Activated T-cell treated with anti-CD3 and anti-CD28 coated beads, Interleukin-2, amount 50 U/mL, for 72 hours (primary cell): ENCODE measurements at places on chromosomes 13 and 19. TPM values are rescaled to one million over a fixed set of nuclear protein-coding genes. Genes with fewer than 3 reads are reported as not detected.

OR7D2 gene
- total RNA-seq = 0.24 TPM

FKRP gene
- 15.1 TPM for total RNA-seq

BEST2 gene
- total RNA-seq = not detected

- H3K4me3 ChIP-seq = peak overlapping the region; percentile 64
- peaks cover 20% of the 10 kb centered on the region for H3K36me3 ChIP-seq
- no peaks in the 10 kb centered on the region for H3K27me3 ChIP-seq
- DNase-seq = peak; percentile 41
- peak overlapping the region; percentile 4 for H3K27ac ChIP-seq
Observed at GRCh38 chr19:50003810-50004419, 21.3 kb downstream of the VRK3 start.

- H3K4me1 ChIP-seq = no peaks in the 10 kb centered on the region
- H3K4me3 ChIP-seq = no peak overlapping the region
- no peaks in the 10 kb centered on the region for H3K36me3 ChIP-seq
- no peak overlapping the region for H3K27ac ChIP-seq
Observed at GRCh38 chr13:92224052-92224821, 825.8 kb downstream of the GPC5 start.

COQ8B gene
- total RNA-seq = 45.4 TPM

PSG5 gene
- total RNA-seq = not detected

DNA sequence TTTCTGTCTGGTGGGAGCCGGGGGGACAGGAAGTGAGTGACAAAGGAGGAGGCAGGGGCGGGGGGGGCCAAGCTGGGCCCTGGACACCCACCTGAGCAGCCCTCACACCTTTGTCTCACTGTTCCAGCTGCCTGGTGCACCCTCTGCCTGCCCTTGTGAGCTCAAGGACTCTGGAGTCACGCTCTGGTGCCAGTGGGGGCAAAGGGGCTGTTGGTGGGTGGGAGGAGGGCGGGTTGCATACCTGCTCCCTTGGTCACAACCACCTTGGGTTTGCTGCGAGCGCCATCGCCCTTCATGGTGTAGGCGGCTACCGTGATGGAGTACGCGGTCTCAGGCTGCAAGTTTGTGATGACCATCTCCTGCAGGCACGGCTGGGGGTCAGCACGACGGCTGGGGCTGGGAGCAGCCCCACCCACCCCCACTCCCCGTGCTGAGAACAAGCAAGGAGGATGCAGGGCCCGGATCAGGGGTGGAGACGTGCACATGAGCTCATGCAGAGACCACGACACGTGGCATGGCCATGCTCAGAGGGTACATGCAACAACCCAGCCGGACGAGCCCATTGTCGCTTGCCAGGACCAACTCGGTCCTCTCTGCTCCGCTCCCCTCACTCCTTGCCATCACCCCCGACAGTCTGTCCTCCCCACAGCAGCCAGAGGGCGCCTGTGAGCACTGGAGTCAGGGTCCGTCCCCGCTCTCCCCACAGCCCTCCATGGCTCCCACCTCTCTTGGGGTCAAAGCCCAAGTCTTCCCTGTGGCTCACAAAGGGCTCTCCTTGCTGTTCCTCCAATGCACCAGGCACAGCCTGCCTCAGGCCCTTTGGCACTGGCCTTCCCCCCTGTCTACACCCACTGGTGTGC, 114.9 kb downstream of the PTPRS start:
- peaks cover 5% of the 10 kb centered on the region for H3K4me1 ChIP-seq
- DNase-seq = peak; percentile 15
- no peaks in the 10 kb centered on the region for H3K36me3 ChIP-seq
- H3K27me3 ChIP-seq = peaks cover 16% of the 10 kb centered on the region
- H3K4me3 ChIP-seq = no peak overlapping the region
- no peak overlapping the region for H3K27ac ChIP-seq

ZNF541 gene
- total RNA-seq = 0.96 TPM

ZNF729 gene
- total RNA-seq = not detected

CEACAM21 gene
- 41.7 TPM for total RNA-seq

DNA sequence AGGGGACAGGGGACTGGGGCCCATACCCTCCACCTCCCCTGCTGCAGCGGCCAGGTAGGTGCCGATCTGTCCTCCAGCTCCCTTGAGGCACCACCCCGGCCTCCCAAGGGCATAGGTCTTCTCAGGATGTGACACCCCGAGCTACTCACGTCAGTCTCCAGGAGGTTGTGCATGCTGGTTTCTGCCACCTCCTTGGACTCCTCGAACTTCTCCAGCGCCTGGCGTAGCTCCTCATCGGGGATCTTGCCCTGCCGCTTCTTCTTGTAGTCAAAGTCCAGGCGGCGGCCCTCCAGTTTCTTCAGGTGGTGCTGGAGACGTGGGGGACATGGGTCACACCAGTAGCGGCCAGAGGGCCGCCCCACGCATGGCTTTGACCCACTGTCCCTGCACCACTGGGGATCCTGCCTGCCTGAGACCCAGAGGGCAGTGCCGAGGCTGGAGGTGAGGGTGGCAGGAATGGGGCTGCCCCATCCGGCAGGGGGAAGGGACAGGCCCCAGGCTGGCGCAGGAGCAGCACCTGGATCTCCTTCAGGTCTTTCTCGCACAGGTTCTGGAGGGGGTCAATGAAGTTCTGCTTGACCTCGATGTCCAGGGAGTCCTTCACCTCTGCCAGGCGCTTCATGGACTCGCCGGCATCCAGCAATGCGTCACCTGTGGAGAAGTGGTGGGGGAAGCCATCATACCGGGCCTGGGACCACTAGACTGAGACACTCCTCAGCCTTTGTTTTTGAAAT, 20.4 kb downstream of the MPND start:
- H3K4me3 ChIP-seq = no peak overlapping the region
- H3K36me3 ChIP-seq = no peaks in the 10 kb centered on the region
- H3K27me3 ChIP-seq = no peaks in the 10 kb centered on the region
- H3K27ac ChIP-seq = no peak overlapping the region
- DNase-seq = no peak

- H3K4me3 ChIP-seq = no peak overlapping the region
- H3K27ac ChIP-seq = no peak overlapping the region
- no peaks in the 10 kb centered on the region for H3K4me1 ChIP-seq
- peaks cover 6% of the 10 kb centered on the region for H3K36me3 ChIP-seq
Observed at GRCh38 chr13:41746259-41746658, 214.7 kb downstream of the VWA8 start.

VN1R2 gene
- total RNA-seq = not detected

KLK3 gene
- total RNA-seq = not detected

- no peak for DNase-seq
- no peaks in the 10 kb centered on the region for H3K36me3 ChIP-seq
- H3K27ac ChIP-seq = no peak overlapping the region
- H3K4me1 ChIP-seq = no peaks in the 10 kb centered on the region
- no peaks in the 10 kb centered on the region for H3K27me3 ChIP-seq
Observed at GRCh38 chr13:33453936-33454335, 168.4 kb upstream of the STARD13 start.

- no peak overlapping the region for H3K27ac ChIP-seq
- H3K27me3 ChIP-seq = no peaks in the 10 kb centered on the region
- no peak overlapping the region for H3K4me3 ChIP-seq
- no peak for DNase-seq
- peaks cover 7% of the 10 kb centered on the region for H3K4me1 ChIP-seq
- H3K36me3 ChIP-seq = peaks cover 4% of the 10 kb centered on the region
Observed at GRCh38 chr13:49933511-49933910, 2.6 kb downstream of the SPRYD7 start.

RASL11A gene
- total RNA-seq = 7.3 TPM

DNA sequence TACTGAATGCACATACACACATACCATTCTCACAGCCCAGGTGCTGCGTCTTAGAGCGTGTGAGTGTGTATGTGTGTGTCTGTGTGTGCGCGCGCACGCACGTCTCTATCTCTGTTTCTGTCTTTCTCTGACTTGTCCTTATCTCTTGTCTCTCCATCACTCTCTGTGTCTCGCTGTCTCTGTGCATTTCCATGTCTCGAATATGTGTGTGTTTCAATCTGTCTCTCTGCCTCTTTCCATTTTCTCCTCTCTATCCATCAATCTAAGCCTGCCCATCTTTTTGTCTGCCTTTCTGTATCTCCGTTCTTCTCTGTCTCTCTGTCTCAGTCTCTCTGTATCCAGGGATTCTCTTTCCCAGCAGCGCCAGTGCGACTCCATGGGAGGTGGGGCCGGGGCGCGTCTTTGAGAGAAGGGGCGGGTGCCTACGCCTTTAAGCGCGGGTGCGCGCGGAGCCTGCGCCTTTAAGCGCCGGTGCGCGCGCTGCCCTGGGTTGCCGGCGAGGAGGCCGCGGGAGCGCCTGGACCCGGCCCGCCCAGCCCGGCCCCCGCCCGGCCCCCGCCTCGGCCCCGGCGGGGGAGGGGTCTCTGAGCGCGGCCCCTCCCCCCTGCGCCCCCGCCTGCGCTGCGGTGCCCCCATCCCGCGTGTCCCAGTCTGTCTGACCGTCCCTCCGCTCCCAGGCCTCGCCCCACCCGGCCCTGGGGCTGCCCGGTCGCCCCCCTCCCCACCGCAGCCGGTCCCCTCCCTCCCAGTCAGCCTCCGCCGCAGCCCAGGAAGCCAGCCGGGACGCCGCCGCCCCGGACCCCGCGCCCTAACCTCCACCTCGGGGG, at the start of gene LRFN3:
Gene LRFN3 (plus strand): TSS at position 464 of the 827 bp plus-strand sequence. CDS start 3,052 bp downstream, outside the sequence.
- DNase-seq = peak; percentile 73
- H3K27me3 ChIP-seq = no peaks in the 10 kb centered on the region
- H3K4me1 ChIP-seq = peaks cover 38% of the 10 kb centered on the region
- no peaks in the 10 kb centered on the region for H3K36me3 ChIP-seq
- peak within 1 kb of the TSS; percentile 93 for H3K27ac ChIP-seq

GRCh38 chr13:48264058-48264457, 31.1 kb downstream of the ITM2B start:
- H3K27me3 ChIP-seq = no peaks in the 10 kb centered on the region
- H3K4me1 ChIP-seq = peaks cover 47% of the 10 kb centered on the region
- no peak overlapping the region for H3K4me3 ChIP-seq
- peak overlapping the region; percentile 48 for H3K27ac ChIP-seq
- peaks cover 19% of the 10 kb centered on the region for H3K36me3 ChIP-seq

- no peak overlapping the region for H3K4me3 ChIP-seq
- H3K27me3 ChIP-seq = no peaks in the 10 kb centered on the region
- H3K27ac ChIP-seq = peak overlapping the region; percentile 46
- H3K4me1 ChIP-seq = no peaks in the 10 kb centered on the region
Observed at GRCh38 chr13:59829690-59830089, 334.0 kb downstream of the DIAPH3 start.

DNA sequence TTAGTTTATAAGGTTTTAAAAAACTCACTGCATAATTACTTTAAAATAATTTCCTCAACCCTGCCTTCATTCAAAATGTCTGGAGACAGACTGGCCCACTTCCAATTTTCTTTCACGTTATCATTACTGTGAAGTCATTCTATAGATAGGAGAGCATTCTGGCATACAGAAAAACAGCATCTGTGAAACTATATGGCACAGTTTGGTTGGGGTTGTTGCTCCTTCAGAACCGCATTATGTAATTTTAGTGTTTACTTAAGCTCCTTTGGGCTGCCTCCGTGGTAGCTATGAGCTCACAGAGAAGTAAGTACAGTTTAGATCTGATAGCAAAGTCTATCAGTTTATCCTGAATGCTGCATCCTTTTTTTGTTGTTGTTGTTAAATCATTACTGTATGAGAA, 104.3 kb downstream of the KCNRG start:
- peaks cover 2% of the 10 kb centered on the region for H3K36me3 ChIP-seq
- peaks cover 26% of the 10 kb centered on the region for H3K4me1 ChIP-seq
- no peak overlapping the region for H3K4me3 ChIP-seq
- DNase-seq = no peak
- H3K27me3 ChIP-seq = no peaks in the 10 kb centered on the region
- no peak overlapping the region for H3K27ac ChIP-seq

GRCh38 chr19:45471111-45471930, 3.5 kb downstream of the FOSB start:
- DNase-seq = no peak
- peaks cover 48% of the 10 kb centered on the region for H3K4me1 ChIP-seq
- no peak overlapping the region for H3K27ac ChIP-seq
- peaks cover 3% of the 10 kb centered on the region for H3K36me3 ChIP-seq

SMIM17 gene
- 0.35 TPM for total RNA-seq

FSD1 gene
- total RNA-seq = 17.1 TPM

ZNF418 gene
- 3.4 TPM for total RNA-seq

- H3K27ac ChIP-seq = peak overlapping the region; percentile 97
- H3K27me3 ChIP-seq = no peaks in the 10 kb centered on the region
- H3K36me3 ChIP-seq = peaks cover 24% of the 10 kb centered on the region
- DNase-seq = peak; percentile 43
Observed at GRCh38 chr19:39408392-39409207, 2.0 kb downstream of the ZFP36 start.

DNA sequence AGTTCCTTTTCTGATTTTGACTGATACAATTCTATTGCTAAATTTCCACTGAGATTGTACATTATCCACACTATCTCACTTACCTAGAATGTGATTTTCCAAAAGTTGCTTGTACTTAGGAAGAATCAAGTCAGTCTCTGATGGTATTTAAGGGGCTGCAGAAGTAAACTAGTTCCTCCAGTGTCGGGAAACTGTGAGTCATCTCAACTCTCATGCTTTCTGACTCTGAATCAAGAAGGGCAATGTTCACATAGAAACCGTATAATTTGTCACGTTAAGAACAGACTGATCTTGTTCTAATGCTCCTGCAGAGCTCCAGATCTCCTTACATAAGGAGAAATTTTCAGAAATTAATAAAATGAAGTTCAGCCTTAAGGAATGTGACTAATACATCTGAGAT, 369.3 kb downstream of the KLF5 start:
- no peak for DNase-seq
- H3K36me3 ChIP-seq = peaks cover under 1% of the 10 kb centered on the region
- peaks cover 6% of the 10 kb centered on the region for H3K4me1 ChIP-seq
- H3K27me3 ChIP-seq = peaks cover 6% of the 10 kb centered on the region
- peak overlapping the region; percentile 40 for H3K27ac ChIP-seq
- H3K4me3 ChIP-seq = no peak overlapping the region

DNA sequence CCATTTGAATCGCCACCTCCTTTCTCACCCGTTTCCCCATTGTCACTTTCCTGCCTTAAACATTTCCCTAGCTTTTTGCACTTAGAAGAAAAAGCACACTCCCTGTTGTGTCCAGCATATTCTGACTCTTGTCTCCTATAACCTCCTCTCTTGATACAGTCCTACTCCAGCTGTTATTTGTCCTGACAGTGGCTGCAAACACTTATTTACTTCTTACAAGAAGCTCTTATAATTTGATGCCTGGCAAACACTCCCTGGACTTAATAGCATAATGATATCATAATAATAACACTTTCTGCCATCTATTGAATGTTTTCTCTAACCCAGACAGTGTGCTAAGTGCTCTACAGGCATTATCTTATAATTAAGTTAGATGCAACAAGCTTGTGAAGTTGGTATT, 76.6 kb downstream of the DGKH start:
- no peak overlapping the region for H3K4me3 ChIP-seq
- no peaks in the 10 kb centered on the region for H3K27me3 ChIP-seq
- H3K27ac ChIP-seq = no peak overlapping the region
- peaks cover 6% of the 10 kb centered on the region for H3K4me1 ChIP-seq
- DNase-seq = no peak

GRCh38 chr19:367561-367960, 23.0 kb upstream of the MIER2 start:
- no peak for DNase-seq
- H3K27me3 ChIP-seq = peaks cover 13% of the 10 kb centered on the region
- no peaks in the 10 kb centered on the region for H3K36me3 ChIP-seq

GRCh38 chr13:110887597-110888333, 27.1 kb downstream of the ANKRD10 start:
- no peak overlapping the region for H3K4me3 ChIP-seq
- H3K36me3 ChIP-seq = peaks cover 2% of the 10 kb centered on the region
- no peak for DNase-seq
- no peak overlapping the region for H3K27ac ChIP-seq

- peaks cover 4% of the 10 kb centered on the region for H3K36me3 ChIP-seq
- peak overlapping the region; percentile 2 for H3K4me3 ChIP-seq
- no peaks in the 10 kb centered on the region for H3K27me3 ChIP-seq
- H3K4me1 ChIP-seq = peaks cover 70% of the 10 kb centered on the region
Observed at GRCh38 chr13:114151565-114152284, 19.3 kb upstream of the RASA3 start.

GRCh38 chr19:343941-344624, 513 bp downstream of the MIER2 start:
- H3K36me3 ChIP-seq = peaks cover 4% of the 10 kb centered on the region
- H3K4me1 ChIP-seq = peaks cover 55% of the 10 kb centered on the region
- H3K27ac ChIP-seq = peak overlapping the region; percentile 66
- H3K27me3 ChIP-seq = peaks cover 6% of the 10 kb centered on the region
- peak overlapping the region; percentile 82 for H3K4me3 ChIP-seq
- DNase-seq = peak; percentile 46
